ENCODE measurements at places on chromosomes 16 and 17.

GRCh38 chr16:26413780-26414179 is 652.9 kb upstream of the C16orf82 start:
- DNase-seq, result no peak

DNA sequence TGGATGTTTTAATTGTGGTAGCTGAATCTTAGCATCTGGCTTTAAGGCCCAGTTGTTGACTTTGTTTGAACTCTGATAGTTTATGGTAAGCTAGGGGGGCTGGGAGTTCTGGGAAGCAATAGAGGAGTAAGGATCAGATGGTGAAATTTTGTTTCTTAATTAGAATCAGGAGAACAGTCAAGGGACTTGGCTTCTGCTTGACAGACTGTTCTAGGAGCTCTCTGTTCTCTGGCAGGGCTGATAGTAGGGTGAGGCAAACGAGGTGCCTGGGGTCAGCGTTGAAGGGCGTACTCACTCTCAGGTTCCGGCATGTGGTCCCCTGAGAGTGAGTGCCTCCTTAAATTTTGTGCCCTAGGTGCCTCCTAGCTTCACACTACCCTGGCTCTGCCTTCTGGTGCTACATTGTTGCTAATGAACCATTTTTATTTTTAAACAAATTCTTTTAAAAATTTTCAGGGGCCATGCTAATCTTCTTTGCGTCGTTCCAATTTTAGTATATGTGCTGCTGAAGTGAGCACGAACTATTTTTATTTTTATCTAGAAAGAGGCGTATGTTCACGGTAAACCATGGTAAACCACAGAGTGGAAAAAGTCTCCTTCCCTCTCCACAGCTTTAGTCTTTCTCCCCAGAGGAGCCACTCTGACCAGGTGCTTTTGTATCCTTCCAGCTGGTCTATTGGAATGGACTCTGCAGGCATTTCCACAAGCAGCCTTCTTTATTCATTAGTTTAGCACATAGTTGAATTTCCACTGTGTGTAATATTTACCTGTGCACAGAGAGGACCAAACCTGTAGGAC is 19.7 kb downstream of the SLC7A6 start:
- DNase-seq, result no peak

DNA sequence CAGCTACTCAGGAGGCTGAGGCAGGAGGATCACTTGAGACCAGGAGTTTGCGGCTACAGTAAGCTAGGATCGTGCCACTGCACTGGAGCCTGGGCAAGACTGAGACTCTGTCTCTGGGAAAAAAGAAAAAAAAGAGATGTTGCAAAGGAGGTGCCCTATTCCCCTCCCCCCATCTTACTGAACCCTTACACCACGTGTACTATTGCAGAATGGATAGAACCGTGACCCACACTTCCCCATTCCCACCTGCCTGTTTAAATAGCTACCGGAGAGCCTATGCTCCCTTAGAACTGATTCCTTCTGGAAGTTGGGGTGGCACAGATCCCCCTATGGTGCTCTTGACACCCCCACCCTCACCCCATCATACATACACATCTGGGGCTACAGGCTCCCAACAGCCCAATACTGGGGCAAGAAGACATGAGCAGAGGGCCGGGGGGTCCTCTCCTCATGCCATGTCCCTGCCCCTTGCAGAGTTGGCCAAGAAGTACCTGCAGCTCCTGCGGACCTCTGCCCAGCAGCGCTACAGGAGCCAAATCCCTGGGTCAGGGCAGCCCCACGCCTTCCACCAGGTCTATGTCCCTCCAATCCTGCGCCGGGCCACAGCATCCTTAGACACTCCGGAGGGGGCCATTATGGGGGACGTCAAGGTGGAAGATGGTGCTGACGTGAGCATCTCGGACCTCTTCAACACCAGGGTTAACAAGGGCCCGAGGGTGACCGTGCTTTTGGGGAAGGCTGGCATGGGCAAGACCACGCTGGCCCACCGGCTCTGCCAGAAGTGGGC is 35.7 kb downstream of the NLRC5 start:
- DNase-seq, result no peak

GRCh38 chr17:16406742-16407674 is 8.4 kb upstream of the TRPV2 start:
- DNase-seq, result peak; percentile 45

- DNase-seq, result no peak
Measured at GRCh38 chr17:2056206-2057174, 1.6 kb downstream of the HIC1 start.

GRCh38 chr17:1733759-1734158 is 8.9 kb upstream of the SERPINF2 start:
- DNase-seq, result no peak

DNA sequence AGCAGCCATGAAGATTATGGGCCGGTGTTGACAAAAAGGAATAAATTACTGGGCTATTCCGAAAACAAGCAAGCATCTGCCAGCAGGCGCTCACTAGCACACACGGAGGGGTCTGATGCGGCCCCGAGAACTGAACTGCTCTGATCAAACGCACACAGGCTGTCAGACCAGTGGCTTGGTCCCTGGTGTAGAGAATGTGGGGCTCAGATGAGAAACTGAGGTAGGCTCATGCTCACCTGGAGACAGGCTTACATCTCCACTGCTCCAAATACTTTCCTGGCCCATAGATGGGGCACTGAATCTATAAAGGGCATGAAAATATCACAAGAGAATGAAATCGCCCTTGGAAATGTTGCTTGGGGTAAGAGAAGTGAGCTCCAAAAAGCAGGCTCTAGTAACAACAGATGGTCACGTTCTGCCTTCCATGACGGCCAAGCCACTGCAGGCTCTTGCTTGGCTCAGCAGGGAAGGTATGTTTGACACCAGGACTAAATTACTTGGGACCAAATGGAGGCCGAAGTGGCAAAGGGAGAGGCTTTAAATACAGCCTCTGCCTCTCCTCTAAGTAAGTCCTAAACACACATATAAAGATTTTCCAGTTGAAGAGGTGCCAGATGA is 5.4 kb downstream of the ABR start:
- DNase-seq, result no peak

DNA sequence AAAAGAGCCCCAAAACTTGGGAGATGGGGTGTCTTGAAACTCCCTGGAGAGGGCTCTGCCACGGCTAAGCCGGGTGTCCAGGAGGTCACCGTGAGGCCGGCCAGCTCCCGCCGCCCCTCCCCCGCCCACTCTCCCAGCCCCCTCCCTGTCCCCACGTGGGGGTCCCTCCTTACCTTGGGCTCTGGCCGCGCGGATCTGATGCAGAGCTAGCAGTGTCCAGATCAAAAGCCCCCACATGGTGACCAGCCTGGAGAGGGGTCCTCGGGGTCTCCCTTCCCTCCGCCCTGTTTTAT is 447 bp downstream of the SDK2 start:
- DNase-seq, result no peak

DNA sequence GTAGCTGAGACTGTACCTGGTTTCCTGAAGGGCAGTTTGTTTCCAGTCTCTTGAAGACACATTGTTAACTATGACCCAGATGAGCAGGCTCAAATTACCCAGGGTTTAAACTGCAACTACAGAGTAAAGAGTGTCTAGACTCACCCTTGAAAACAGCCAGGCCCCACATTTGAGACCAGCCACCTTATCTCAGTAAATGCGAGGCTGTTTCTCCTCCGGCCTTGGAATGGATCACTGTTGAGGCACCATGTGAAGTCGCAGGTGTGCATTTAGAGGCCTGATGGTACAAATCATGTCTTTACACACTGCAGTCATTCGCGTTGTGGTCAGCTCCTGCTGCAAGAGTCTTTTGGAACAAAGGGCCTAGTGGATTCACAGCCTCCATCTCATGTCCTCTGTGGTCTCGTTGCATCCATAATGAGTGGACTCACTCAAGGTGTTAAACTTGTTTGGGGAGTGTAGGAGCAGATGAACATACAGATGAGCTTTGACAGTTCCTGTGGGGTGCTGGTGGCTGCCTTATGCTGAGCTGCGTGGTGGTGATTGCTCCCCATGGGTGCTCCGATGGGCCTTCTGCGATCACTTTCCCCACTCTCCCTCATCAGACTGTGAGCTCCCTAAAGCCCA is 18.5 kb upstream of the N4BP1 start:
- no peak for DNase-seq

DNA sequence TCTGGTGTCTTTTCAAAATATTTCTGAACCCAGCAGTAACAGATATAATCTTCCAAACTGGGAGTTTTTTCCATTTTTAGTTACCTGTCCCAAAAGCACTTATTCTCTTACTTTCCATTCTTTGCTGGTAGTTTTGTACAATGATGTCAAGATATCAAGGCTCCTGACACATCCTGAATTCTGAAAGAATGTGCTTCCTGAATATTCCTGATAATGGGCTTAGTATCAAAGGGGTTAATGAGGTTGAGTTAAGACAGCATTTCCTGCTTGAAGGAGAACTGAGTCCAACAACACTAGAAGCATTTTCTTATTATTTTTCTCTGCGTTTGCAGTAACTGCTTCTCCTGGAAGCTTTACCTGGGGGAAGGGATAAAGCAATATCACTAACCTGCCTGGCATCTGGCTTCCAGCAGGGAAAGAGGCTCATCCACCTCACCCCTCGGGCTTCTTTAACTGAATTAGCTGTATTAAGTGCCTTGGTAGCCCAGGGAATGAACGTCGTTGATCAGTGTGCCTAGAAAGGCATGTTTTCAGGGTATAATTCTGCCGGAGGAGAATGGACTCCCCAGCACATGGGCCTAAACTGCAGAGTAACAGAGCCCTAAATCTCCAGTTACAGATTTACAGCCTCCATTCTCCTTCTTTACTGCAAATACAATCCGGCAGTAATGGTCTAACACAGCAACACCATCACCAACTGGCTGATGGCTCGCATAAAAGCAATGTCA is 134.4 kb downstream of the SNX11 start:
- DNase-seq, result no peak

- DNase-seq, result no peak
Measured at GRCh38 chr16:30157214-30157613, 26.2 kb upstream of the CORO1A start.

- DNase-seq, result no peak
Measured at GRCh38 chr17:43813386-43813785, 19.6 kb downstream of the MPP3 start.

- DNase-seq, result peak; percentile 44
Measured at GRCh38 chr17:10226930-10227695, 28.7 kb upstream of the GAS7 start.

- peak; percentile 99 for DNase-seq
Measured at GRCh38 chr16:3134338-3135125, at the start of gene ZNF213. Gene ZNF213, plus strand, starts transcription at chr16:3135029. Its CDS starts 2,252 bp downstream, at chr16:3137281.

- DNase-seq, result no peak
Measured at GRCh38 chr16:67091906-67092566, 17.7 kb upstream of the PHAF1 start.

- no peak for DNase-seq
Measured at GRCh38 chr16:47644661-47645060, 183.5 kb downstream of the PHKB start.

GRCh38 chr17:52170963-52171572 is 12.6 kb upstream of the CA10 start:
- peak; percentile 37 for DNase-seq

- no peak for DNase-seq
Measured at GRCh38 chr17:72602517-72603419, 481.9 kb downstream of the SOX9 start.

DNA sequence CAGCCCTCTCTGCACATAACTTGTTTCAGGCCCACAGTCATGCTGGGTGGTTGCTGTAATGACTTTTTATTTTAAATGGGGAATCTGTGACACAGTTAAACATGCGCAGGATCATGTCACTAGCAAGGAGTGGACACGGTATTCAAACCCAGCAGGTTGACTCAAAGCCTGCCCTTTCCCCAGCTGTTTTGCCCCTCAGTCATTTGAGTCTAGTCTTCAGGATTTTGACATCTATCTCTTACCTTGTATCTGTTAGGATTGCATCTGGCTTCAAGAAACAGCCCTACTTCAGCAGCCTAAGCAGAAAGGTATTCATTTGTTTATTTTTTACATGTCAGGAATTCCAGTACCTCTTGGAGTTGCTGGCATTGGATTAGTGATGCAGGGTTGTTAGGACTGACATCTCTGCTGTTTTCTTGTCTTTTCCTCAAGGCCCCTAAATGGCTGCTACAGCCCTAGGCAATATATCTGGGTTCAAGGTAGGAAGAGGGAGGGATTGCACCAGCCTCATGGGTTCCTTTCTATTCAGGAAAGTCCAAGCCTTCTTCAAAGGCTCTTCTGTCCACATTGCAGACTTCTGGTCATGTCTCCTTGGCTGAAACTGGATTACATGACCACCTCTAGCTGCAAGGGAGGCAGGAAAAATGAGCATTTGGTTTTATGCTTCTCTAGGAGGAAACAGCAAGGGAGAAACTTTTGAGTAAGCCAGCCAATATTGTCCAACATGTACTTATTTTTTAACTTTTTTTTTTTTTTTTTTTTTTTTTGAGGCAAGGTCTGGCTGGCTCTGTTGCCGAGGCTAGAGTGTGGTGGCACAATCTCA is 22.8 kb downstream of the ABCC1 start:
- no peak for DNase-seq

DNA sequence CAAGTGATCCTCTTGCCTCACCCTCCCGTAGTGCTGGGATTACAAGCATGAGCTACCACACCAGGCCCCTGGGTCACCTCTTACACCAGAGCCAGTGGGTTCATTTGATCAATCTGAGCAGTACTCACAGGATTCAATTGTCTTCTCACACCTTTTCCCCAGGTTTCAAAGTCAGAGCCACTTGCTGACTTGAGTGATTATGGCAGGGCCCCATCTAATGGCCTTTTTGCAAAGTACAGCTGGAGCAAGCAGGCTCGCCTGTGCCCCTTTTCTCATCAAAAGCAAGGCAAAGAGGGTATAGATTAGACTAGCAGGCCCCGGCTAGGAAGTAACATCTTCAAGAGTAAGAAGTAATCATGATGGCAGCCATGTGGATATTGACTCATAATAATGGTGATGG is 114.8 kb upstream of the NOL11 start:
- DNase-seq, result peak; percentile 67

DNA sequence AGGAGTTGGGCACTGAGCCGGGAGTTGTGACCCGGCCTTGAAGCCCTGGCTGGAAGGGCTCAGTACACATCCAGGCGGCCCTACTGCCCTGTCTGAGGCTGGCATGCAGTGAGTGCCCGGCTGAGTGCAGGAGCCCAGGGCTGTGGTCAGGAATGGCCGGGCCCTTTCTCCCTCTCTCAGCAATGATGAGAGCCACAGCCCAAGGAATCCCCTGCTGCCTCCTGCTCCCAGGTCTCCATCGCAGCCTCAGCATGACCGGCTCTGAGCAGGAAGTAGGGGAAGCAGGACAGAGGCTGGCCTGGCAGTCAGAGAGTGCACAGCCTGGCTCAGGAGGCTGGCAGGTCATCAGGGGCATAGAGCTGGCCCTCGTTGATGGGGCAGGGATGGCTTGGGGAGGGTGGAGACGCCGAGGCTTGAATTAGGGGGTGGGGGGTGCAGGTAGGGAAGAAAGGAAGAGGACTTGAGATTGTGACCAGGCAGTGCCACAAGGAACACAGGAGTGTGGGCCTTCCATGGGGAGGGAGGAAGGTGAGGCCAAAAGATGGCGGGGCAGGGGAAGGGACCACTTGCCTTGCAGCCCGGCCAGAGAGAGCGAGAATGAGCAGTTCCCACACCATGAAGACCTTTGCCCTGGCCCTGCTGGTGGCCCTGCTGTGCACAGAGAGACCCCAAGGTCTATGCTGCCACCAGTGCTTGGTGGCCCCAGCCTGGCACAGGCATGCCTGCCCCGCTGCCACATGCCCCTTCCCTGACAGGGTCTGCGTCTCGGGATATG is 32.1 kb upstream of the KRT17 start:
- DNase-seq, result no peak

- no peak for DNase-seq
Measured at GRCh38 chr16:1681032-1681431, 3.0 kb downstream of the JPT2 start.
